ENCODE measurements at places on chromosomes 3 and 15.
A peak's percentile ranks its signal among the peaks of the same experiment; 100 is the strongest.

- no peak for DNase-seq
Measured at GRCh38 chr3:8982509-8982908, 19.2 kb upstream of the RAD18 start.

DNA sequence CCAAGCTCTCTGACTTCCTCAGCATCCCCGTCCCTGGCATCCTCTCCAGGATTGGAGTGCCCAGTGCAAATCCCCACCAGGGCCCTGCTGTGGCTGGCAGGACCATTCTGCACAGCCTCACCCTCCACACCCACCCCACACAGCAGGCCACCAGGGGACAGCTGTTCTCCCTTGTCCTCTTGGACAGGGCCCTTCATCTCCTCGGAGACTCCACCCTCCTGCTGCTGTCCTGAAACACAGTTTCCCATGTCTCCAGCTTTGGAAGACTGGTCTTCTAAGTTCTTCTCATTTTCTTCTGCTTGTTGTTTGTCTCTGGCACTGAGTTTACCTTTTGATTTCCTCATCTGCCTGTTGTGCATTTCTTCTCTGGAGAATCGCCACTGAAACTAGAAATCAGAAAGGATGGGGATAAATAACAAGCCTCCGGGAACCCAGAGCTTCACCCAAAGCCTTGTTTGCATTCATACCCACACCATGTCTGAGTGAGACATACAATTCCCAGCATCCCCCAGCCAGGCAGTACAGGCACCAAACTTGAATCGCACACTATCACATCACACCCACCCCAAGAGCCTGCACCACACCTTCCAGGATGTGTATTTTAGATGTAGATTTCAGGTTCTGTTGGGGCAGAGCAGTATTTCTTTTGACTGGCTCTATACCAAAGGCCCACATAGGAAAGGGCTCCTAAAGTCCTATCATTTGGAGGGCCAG is 52.0 kb downstream of the OXNAD1 start:
- no peak for DNase-seq

DNA sequence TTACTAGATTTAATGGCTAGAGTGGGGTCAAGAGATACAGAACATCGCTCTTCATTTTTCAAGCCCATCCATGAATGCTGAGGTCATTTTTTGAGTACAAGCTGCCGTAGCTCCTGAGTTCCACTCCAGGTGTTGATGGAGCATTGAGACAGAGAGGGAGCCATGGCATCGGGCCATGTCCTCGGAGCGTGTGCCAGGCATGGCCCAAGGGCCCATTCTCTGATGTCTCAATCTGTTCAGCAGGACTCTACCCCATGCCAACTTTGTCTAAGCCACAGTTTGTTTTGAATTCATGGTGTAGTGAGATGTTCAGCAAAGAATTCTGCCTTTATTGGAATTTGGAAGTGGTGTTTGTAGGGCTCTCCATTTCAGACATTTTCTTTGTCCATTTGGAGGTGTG is 110.5 kb upstream of the ADAMTS9 start:
- no peak for DNase-seq

DNA sequence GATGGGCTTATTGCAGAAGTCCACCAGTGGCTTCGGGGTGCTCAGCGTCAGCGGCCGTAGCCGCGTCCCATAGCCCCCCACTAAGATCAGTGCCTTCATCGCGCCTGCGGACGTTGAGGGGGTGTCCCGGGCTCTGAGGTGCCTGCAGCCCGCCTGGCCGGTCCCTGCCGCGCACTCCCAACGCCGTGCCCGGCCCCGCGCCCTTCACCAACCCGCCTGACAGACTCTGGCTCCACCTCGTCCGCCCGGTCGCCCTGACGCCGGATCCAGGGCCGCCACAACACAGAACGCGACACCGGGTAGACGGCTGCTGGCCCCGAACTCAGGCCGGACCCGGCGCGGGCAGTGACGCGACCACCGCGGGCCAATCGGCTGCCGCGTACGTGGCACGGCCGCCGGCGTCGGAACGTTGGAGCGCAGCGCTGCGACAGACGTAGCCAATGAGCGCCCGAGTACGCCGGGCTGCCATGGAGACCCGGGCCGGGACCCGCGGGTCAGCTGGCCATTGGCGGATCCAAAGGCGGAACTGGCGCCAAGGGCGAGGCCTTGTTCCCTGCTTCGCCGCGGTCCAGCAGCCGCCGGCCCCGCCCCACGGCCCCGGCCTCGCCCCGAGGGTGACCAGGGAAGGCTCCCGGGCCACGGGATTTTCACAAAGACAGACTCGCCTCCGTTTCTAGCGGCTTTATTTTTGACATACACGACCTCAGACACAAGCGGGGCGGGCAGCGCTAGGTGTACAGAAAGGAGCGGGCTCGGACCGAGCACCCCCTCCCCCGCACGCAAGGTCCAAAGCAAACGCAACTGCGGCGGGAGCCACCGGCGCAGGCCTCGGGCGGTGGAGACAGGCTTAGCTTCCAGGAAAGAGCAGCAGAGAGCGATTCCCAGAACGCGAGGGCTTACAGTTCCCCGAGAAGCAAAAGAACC is at the start of gene GMPPB:
GMPPB (minus strand) TSS at position 324 of the 924 bp plus-strand sequence; CDS start at position 99, 225 bp downstream.
- peak; percentile 97 for DNase-seq

GRCh38 chr3:27575499-27575898 is 91.3 kb upstream of the SLC4A7 start:
- no peak for DNase-seq

GRCh38 chr3:73363093-73363492 is 261.6 kb downstream of the PDZRN3 start:
- no peak for DNase-seq

DNA sequence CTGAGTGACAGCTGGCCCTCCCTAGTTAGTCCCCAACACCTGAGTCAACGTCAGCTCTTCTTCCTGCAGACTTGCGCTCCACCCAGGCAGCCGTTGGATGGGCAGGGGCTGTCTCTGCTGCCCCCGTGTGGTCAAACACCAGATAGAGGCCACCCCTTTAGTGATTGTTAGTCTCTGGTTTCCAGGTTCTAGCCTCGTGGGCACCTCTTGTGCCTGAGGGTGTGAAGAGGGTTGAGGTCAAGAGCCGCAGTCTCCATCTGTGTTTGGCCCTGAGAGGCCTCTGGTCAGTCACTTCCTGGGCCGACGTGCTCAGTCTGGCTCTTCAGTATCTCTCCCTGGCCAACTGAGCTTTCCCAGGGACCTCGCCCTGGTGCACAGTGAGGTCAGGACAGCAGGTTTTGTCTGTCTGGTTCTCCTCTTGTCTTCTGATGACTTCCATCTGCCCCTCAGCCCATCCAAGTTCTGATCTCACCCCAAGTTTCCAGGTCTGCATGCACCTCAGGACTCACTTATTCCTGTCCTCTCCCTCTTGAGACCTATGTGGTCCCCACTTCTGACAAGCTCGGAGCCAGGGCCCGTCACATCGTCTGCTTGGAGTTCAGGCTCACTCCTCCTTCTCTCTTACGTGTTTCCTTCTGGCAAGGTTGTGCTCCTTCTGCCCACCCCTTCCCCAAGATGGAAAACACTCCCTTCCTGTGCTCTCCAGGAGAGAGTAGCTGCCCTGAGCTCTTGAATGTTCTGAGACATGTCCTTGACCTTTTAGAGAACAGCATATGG is 20.9 kb downstream of the CD276 start:
- peak; percentile 70 for DNase-seq

DNA sequence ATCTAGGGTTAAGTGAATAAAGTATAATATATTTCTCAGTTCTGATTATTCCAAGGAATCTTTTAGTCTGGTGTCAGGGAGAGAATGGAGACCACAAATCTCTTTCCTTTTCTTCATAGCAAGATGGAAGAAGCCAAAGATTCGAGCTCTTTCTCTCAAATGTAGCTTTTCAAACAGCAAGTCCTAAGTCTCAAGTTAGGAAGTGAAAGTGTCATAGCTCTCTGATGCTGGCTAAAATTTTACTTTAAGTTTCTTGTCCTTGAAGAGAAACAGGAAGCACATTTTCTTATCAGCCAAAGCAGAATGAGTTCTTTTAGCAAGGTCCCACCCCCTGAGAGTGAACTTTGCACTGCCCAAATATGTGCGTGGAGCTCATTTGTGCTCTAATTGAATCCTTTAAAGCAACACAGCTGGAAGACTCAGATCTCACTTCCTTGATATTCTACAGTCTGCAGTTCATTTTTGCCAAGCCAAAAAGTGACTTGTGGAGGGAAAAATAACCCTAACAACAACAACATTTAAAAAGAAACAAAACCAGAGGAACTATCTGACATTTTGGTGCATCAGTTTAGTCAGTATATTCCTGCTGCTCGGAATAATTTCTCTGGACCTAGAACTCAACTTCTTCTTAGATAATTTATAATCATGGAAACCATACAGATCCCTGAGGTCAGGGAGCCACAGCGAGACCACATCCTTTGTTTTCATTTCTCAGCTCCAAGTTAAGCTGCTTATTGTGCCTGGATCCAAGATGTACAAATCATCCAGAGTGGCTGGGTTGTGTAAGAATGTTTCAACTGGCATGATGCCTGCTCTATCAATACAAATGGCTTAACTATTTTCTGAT is 238.7 kb upstream of the P2RY1 start:
- DNase-seq, result peak; percentile 90

- DNase-seq, result no peak
Measured at GRCh38 chr15:76987896-76988860, 6.7 kb upstream of the PSTPIP1 start.

DNA sequence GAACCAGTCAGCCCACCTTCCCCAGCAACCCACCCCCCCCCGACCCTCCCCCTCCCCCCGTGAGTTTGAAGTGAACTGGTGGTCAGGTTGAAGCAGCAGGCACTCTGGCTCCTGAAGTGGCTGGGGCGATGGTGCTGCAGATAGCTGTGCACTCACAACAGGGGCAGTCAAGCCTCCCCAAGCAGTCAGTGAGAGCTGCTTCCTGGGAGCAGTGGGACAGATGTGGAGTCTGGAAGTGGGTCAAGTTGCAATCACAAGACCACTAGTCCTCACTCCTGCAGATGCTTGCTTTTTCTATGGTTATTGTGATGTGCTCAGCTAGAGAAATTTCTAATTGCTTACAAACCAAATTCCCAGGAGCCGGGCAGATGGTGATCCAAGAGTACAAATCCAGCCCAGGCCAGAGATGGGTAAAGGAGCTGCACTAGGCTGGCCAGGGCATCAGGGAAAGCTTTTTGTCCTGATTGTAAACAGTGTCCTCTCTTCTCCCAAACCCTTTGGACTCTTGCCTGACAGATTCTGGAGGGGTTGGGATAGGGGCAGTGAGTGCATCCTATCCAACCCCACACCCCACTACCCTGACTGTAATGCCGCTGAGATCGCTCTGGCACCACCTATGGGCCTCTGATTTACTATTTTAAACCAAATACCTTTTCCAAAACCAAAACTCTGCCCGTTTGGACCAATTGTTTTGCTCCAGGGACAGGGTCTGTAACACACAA is 9.8 kb upstream of the CLPX start:
- DNase-seq, result no peak

DNA sequence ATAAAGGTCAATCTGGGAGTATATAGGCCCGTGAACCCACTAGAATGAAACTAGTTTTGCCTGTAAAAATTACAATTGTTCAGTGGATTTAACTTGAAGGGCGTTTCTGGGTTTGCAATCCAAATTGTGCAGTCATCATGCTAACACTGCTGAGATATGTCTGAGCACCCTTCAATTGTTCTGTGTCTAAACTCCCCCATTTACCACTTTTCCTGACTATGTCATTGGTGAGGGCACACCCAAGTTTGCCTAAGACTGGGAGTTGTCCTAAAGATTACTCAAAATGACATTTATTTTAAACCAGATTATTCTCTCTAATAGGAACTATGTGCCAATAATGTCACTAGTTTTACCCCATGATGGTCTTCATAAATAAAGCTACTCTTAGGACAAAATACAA is 54.6 kb downstream of the EMC4 start:
- no peak for DNase-seq

- DNase-seq, result no peak
Measured at GRCh38 chr15:79371591-79371990, 60.5 kb upstream of the MINAR1 start.

DNA sequence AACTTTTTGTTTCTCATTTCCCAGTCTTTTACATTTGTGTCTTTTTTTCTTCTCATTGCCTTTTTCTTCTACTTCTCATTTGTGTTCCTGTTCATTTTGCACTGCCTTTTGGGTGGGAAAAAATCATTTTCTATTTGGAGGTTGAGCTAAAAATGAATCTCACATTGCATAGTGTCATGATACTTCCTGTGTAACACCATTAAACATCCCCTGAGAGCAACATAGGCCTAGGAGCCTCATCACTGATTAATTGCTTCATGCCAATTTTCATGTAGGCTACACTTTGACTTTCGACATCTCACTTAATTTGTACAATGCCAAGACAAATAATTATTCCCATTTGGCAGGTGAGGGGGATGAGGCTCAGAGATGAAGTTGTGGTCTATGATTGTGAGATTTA is 279.2 kb downstream of the EDEM1 start:
- DNase-seq, result no peak

DNA sequence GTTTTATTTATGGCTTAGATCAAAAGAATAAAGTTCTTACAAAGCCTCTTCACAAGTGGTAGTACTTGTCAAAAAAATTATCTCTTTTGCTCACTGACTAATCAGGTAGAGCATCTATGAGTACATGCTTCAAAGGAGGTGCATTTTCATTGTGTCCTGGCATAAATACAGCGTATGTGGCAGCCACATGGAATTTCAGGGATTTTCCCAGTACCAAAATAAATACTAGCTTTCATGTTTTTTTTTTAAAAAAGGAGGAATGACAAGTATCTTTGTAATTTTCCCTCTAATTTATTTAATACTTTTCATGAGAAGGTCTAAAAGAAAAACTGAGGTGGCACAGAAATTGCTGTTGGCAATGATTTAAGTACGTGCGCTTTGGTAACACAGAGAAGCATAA is 597.8 kb upstream of the ALCAM start:
- no peak for DNase-seq

- peak; percentile 47 for DNase-seq
Measured at GRCh38 chr3:74267588-74268184, 346.8 kb downstream of the CNTN3 start.

- no peak for DNase-seq
Measured at GRCh38 chr15:29089731-29090616, 179.6 kb downstream of the NSMCE3 start.

- peak; percentile 61 for DNase-seq
Measured at GRCh38 chr15:42137461-42138261, 18.8 kb downstream of the PLA2G4F start.
